ENCODE measurements at places on chromosomes 7 and 10. TPM values are rescaled to one million over a fixed set of nuclear protein-coding genes. Genes with fewer than 3 reads are reported as not detected.
A peak's percentile ranks its signal among the peaks of the same experiment; 100 is the strongest.

- DNase-seq: no peak
These were observed 178.4 kb downstream of the NSUN6 start for GRCh38 chr10:18472977-18473376.

DNA sequence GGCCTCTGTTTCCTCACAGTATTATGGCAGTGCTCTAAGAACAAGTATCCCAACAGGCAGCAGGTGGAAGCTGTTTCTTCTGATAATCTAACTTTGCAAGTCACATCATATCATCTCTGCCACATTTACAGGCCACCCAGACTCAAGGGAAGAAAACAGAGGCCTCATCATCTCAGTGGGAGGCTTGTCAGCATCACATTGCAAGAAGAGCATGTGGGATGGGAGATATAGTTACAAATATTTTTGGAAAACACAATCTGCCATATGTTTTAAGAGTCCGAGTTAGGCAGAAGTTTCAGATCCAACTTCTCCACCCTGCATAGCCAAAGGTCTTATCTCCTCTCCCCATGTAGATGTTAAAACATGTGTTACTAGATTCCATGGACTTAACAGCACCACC, 130.4 kb upstream of the PDE1C start:
- no peak for DNase-seq

DNA sequence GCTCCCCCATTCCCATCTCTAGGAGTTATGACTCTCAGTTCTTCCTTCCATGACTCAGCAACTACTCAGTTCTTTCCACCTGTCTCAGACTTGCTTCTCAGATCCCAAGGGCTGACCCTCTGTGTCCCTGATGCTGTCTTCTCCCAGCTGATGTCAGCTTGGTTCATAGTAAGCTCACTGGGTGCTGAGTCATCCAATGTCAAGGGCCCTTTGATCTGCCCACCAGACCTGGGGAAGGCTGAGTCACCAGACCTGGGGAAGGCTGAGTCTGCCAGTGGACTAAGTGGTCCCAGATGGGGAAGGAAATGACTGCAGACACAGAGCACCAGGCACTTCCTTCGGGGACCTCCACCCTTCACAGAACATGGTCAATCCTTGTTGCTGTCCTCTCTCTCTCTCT, 76.1 kb upstream of the ZEB1 start:
- peak; percentile 84 for DNase-seq

- no peak for DNase-seq
These were observed 8.6 kb downstream of the PSAP start for GRCh38 chr10:71842422-71842821.

Gene SPDYE1
- not detected for polyA plus RNA-seq

Gene IFRD1
- 39.6 TPM for polyA plus RNA-seq
